Kidney tubule cell (primary cell): ENCODE measurements at places on chromosomes 7 and 10.

DNA sequence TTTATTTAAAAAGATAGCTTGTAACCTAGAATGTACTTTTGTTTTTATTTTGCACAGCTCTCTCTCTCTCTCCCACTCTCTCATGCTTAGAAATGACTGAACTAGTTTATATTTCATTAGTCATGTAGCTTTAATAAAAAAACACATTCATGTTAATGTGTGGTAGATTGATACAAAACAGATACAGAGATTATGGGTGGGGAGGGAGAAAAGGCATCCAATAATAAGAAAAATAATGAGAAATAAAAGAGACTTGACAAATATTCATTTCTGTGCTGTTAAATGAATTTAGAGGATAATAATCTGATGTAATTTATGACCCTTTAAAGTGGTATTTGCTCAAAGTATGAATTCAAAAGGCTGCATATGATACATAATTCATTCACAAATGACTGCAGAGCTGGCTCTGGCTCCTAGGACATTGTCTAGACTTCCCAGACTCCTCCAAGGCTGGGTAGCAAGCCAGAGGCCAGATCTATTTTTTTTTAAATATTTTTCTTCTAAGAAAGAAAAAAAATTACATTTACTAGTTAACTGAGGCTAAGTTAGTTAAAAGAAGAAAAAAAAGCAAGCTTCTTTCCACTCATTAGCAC is 105.7 kb upstream of the DNAJB12 start:
- no peak for DNase-seq

- no peak for DNase-seq
Observed at GRCh38 chr10:132624061-132624846, 86.7 kb downstream of the INPP5A start.

GRCh38 chr7:55191926-55192692 is 173.0 kb upstream of the LANCL2 start:
- no peak for DNase-seq

DNA sequence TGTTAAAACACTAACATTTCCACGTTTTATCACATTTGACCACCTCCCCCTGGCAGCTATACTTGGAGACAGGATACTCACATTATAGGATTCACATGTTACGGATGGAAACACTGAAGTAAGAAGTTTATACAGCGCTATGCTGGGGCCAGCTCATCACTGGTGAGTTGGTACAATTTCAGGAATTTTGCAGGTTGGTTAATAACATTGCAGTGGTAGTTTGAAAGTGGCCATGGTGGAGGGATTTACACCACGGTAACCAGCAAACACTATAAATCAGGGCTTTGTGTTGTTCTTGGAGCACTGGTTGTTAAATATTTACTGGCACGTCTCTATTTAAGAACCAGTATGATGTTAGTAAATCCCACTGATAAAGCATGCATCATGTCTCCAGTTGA is 174.0 kb downstream of the GFRA1 start:
- DNase-seq: peak; percentile 94

GRCh38 chr7:137953665-137954470 is 48.0 kb downstream of the CREB3L2 start:
- DNase-seq: peak; percentile 88

DNA sequence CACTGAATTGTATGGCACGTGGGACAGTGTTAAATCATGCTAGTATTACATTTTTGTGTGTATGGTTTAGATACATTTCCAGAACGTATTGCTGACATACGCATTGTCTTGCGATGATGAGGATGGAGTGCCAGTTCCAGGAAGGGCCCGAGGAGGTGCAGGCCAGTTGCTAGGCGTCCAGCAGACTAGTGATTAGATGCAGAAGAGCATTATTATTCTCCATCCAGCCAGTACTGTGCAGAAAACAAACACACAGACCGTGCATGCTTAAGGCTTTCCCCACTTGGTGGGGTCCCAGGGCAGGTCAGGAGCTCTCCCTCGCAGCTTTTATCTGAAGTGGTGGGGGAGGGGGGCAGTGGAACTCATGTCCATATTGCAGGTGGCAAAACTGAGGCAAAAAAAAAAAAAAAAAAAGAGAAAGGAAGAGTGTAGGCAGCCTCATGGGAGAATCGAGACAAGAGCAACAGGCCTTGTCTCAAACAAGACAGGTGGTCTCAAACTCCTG is 189.2 kb downstream of the CAMK1D start:
- no peak for DNase-seq

DNA sequence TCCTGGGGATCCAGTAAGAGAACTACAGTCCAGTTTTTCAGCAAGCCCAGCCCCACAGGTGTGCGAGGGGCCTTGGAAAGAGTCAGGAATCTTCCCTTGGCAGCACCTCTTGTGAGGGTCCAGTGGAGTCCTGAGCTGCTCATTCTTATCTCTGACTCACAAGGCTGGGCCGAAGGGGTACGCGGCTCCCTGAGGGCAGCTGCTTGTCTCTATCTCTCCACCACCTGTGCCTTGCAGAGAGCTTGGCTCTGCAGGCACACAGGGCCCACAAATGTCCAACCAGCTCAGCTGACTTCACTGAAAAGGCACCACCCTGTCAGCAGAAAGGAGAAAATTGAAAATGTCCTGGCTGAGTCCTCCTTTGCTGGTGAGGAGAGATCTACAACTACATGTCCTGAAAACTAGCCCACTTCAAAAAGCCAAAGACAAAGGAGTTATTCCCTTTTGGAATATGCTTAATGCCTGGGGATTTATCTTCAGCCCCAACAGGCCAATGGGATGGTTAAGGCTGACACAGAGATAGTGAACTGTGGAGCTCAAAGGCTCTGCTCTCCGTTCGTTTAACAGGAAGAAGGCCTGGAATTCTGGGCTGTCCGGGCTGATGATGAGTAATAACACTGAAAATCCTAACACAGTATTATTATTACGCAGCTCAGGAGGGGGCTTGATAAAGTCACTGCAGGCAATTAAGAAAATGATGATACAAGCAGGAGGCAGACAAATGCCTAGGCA is 23.4 kb downstream of the UROS start:
- no peak for DNase-seq

DNA sequence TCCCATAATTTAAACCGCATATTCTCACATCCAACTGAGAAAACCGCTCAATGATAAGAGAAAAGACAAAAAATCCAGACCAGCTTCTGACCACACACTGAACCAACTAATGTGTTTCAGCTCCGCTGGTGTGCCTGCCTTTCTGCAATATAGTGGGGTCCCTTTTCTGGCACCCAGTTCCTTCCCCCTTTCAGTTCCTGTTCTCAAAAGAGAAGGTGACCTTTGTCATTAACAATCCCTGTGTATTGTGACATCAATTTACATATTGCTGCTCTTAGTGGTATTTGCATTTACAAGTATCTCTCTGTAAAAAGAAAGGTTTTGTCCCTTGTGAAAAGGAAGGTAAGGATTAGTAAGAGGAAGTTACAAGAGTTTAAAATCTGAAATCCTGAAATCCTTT is 1.4 kb downstream of the PPP1R17 start:
- no peak for DNase-seq

GRCh38 chr7:155980841-155981240 is 168.6 kb upstream of the SHH start:
- no peak for DNase-seq

DNA sequence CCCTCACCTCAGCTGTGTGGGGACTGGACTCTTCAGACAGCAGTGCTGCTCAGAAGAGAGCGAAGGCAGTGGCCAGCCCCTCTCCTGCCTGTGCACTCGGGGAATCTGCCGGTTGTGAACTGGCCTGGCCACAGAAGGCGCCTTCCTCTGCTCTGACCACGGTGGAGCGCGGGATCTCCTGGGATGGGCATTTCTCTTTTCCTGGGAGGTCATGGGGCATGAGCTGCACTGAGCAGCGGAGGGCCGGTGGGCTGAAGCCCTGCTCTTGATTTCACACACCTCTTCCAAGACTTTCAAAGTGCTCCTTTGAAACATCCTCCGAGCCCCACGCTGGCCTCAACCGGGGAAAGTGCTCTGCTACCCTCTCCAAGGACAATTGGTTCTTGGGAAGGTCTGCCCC is 125.6 kb upstream of the FAM20C start:
- no peak for DNase-seq

GRCh38 chr7:145106001-145106400 is 270.1 kb upstream of the TPK1 start:
- DNase-seq: no peak

DNA sequence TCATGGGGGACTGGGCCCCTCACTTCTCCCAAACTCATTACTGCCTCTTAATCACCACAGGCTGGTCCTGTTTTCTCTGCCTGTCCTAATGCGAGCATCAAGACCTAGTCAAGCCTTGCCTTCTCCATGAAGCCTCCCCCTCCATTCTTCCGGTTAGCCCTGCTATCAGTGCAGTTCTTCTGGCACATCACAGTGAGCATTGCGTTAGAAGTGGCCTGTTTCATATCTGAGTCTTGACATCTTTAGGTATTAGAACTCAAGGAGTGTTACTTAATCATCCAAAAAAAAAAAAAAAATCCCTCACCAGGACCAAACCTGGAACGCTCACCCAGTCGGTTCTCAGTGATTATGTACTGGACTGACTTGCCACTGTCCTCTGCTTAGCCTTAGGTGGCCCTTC is 17.4 kb downstream of the SNX10 start:
- no peak for DNase-seq

DNA sequence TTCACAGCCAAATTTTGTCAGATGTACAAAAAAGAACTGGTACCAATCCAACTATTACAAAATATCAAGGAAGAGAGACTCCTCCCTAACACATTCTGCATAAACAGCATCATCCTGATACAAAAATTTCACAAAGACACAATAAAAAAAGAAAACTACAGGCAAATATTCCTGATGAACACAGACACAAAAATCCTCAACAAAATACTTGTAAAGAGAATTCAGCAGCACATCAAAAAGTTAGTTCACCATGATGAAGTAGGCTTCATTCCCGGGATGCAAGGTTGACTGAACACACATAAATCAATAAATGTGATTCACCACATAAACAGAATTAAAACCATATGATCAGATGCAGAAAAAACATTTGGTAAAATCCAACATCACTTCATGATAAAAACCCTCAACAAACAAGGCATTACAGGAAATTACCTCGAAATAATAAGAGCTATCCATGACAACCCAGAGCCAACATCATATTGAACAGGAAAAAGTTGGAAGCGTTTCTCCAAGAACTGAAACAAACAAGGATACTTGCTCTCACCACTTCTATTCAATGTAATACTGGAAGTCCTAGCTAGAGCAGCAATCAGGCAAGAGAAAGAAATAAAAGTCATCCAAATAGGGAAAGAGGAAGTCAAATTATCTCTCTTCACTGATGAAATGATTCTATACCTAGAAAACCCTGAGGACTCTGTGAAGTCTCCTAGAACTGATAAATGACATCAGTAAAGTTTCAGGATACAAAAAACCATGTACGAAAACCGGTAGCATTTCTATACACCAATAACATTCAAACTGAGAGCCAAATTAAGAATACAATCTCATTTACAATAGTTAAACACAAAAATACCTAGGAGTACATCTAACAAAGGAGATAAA is 223.1 kb downstream of the REEP3 start:
- no peak for DNase-seq

DNA sequence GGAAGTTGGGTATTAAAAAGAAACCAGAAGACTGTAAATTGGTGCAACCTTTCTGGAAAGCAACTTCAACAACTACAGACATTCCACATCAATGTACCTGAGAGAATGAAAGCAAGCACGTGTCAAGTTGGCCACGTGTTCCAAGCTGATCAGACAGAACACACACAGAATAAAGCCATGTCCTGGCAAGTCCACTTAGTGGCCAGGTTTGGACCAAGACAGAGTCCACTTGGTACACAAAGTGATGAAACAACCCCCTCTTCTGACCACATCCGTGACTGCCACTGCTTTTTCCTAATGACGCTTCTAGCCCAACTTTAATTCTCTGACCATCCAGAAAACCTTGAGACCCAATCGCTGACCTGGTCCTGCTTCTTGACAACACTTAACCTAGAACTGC is 109.4 kb downstream of the ABLIM1 start:
- DNase-seq: peak; percentile 29

GRCh38 chr7:116210345-116211005 is at the start of gene TES:
Gene TES, plus strand, starts transcription at chr7:116210539. Its CDS starts 169 bp downstream, at chr7:116210708.
- peak; percentile 92 for DNase-seq

DNA sequence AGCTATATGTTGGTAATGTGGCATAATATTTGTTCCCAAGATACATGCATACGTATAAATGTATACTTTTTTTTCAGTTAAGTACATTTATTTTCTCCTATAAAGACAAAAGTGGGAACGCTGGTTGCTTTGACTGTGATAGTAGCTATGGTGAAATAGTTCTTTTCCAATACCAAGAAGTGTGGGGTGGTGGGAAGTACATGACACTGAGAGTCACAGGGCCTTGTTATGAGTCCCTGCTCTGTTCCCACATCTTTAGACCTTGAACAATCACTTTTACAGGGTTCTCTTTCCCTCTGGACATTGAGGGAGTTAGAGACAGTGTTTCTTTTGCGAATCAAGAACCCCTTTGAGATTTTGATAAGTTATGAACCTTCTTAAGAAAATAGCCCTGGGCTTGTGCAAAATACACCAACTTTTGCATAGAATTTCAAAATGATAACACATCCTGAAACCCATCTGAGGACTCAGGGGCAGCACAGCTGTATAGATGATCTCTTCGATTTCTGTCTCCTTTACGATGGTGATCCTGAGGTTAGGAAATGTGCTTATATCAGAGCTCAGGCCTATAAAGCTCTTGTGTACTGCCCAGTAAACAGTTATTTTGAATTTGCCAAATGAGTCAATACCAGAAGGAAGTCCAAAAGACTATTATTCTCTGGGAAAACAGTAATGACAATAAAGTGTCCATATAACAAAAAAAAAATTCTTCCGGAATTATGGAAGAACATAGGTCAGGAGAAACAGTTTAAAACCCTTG is 1.1 kb downstream of the LMOD2 start:
- no peak for DNase-seq

DNA sequence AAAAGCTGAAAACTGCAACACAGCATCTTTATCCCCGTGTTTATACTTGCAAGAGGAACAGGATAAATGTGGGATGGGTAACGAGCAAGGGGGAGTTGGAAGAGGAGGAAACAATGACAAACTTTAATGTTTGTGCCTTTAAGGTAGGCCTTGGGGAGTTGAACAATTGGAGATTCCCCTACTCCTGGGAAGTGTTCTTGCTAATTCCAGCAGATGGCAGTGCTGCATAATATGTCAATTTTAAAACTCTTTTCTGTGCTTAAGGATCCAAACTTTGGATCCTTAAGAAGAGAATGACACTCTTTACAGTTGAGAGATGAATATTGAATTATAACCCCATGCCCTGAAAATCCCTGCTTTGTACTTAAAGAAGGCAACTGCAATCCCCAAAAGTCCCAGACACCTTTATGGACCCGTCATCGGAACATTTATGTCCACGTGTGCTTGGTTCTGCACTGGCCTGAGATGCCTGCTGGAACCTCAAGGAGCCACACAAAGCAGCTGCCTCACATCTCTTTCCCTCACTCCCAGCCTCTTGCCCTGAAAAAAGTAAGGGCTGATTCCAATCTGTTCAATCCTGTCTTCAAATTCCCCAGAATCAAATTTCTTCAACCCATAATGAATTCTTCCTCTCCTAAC is 12.0 kb downstream of the IFIT5 start:
- peak; percentile 75 for DNase-seq

GRCh38 chr10:52019077-52019555 is 295.0 kb upstream of the DKK1 start:
- no peak for DNase-seq
